ENCODE measurements at places on chromosomes 7 and 10. TPM values are rescaled to one million over a fixed set of nuclear protein-coding genes. Genes with fewer than 3 reads are reported as not detected.
A peak's percentile ranks its signal among the peaks of the same experiment; 100 is the strongest.

The CHRM2 gene
- total RNA-seq = not detected

The BMPER gene
- total RNA-seq = 0.30 TPM

The LBX1 gene
- not detected for total RNA-seq

The ITIH5 gene
- not detected for total RNA-seq

- no peak for DNase-seq
Measured at GRCh38 chr10:120732643-120733313, 118.4 kb upstream of the WDR11 start.

DNA sequence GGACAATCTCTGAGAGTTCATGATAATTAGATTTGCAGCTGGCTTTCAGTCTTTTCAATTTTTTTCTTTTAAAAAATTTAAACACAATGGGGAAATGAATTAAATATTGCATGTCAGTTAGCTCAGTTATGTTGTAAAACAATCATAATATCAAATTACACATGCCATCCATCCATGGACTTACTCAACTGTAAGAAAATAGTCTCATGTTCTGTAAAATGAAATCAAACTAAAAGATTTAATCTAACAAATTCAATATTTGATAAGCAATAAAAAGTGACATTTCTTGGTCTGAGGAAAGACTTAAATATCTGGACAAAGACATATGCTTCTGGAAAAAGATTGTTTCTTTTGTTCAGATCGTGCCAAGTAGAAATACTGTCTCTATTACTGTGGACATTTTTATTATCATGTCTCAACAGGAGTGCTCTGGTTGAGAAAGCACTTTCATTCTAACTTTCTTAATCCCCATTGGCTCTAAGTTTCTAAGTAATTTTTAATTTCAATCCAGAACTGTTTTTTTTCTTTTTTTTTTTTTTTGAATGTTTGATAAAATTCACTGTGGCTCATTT lies 179.2 kb upstream of the FAM3C start:
- no peak for DNase-seq

DNA sequence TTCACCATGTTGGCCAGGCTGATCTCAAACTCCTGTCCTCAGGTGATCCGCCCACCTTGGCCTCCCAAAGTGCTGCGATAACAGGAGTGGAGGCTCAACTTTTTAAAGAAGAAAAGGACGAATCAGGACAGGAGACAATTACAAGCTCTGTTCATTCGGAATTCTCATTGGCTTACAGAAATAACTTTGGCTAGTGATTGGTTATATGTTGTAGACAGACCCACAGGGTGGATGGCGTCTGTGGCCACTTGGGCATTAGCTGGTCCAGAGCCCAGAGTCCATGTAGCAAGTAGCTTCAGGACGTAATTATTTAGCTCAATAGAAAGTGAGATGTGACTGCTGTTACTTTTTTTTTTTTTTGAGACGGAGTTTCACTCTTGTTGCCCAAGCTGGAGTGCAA lies 160.5 kb upstream of the TNRC18 start:
- no peak for DNase-seq

DNA sequence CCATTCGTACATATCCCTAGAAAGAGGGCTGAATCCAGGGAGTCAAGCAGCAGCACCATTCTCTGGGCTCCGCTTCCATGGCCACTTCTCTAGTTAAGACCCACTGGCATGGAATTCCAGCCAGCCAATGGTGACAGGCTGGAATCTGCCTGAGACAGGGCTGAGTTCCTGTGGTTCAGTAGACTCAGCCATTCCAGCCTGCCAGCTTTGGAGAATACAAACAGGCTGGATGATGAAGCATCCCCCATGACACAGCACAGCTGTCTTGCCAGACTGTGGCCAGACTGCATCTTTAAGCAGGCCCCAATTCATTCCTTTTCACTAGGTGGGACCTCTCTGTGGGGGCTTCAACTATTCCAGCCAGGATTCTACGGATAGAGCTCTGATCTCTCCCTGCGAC lies 329.6 kb downstream of the XPNPEP1 start:
- DNase-seq = peak; percentile 37

DNA sequence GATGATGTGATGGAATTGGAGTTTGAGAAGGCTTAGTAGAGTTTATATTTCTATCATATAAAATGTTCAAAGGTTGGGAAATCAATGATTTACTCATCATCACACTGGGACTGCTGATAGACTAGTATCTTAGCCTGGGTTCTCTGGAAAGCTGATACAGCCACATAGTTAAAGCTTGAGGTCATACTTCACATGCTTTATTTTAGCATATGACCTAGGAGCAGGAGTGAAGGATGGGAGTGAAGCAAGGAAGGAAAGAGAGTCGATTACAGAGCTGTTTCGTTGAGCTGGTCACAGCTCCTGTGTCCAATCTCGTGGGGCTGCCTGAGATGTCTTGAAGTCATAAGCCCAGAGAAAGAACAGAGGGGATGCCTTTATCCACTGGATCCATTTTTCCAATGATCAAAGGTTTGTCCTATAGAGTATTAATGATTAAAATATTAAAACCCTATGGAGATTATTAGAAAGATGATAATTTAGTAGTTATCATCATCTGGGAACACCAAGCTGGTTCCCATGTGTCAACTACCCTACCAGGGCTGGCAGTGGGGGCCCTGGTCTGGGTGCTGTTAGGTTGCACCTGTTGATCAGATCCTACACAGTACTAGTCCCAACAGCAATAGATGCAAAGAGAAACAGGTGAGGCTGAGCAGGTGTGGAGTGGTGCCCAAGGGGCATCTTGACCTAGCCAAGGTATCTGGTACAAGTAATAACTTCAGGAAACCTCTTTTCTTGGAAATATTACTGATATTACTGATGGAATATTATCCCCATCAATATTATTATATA lies 77.8 kb downstream of the BAMBI start:
- no peak for DNase-seq
